ENCODE measurements at places on chromosomes 16 and 17. TPM values are rescaled to one million over a fixed set of nuclear protein-coding genes. Genes with fewer than 3 reads are reported as not detected.

DNA sequence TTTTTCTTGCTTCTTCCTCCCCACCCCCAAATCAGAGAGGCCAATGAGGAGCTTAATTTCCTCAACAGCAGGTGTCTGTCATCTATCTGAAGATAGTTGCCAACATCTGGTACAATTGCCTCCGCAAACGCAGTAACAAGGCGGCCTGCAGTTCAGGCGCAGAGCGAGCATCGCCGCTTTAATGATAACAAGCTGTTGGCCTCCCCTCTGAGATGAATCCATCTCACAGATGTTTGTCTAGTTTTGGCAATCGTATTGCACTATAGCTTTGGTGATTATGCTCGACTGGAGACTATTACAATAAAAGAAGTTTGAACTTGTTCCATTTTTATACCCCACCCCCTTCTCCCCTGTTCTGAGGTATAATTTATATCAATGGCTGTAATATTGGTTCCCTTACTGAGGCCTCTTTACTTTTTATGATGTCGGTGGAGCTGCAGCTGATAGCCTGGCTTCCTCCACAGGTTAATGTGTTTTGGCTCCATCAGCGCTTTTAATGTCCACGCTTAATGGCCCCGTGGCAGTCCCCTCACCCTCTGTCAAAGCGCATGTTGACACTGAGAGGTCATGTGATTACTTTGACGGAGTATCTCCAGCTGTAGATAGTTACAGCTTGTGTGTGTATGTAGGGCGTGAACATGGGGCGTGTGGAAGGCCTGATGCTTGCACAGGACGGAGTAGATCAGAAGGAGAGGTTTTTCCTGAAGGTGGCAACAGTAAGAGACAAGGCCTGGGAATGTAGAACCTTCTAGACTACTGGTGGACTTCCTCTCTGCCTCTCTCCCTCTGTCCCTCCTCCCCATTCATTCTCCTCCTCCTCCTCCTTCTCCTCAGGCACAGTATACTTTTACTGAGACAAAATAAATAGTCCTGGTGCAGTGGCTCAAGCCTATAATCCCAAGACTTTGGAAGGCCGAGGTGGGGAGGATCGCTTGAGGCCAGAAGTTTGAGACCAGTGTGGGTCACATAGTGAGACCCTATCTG lies 164.7 kb downstream of the MSI2 start:
- no peak for DNase-seq

DNA sequence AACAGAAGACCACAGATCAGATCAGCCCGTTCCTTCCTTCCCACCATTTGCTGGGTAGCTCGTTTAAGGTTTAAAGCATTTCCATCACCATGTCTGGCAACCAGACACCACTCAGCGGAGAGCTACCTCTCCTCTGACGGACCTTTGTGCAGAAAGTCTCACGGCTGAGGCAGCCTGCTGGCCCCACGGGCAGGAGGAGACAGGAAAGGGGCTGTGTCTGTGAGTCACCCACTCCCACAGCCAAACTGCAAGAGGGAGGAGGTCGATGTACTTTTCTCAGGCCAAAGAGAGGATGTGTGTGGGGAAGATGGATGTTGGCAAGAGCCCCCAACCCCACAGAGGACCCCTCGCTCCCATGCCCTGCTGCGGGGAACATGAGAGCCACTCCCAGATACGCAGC lies 92.1 kb downstream of the ZNF423 start:
- DNase-seq: no peak

DNA sequence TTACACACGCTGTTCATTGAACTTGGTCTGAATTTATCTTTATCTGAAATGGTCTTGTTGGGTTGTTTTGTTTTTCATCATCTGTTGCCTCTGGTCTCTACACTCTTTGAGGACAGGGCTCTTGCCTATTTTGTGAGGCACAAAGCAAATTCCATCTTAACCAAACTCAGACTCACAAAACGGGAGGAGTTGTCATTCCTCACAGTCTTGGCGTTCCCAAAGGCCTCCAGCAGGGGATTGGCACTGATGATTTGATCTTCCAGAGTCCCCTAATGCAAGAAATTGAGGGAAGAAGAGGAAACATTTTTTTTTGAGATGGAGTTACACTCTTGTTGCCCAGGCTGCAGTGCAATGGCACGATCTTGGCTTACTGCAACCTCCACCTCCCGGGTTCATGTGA lies 8.7 kb downstream of the MYH3 start:
- no peak for DNase-seq

DNA sequence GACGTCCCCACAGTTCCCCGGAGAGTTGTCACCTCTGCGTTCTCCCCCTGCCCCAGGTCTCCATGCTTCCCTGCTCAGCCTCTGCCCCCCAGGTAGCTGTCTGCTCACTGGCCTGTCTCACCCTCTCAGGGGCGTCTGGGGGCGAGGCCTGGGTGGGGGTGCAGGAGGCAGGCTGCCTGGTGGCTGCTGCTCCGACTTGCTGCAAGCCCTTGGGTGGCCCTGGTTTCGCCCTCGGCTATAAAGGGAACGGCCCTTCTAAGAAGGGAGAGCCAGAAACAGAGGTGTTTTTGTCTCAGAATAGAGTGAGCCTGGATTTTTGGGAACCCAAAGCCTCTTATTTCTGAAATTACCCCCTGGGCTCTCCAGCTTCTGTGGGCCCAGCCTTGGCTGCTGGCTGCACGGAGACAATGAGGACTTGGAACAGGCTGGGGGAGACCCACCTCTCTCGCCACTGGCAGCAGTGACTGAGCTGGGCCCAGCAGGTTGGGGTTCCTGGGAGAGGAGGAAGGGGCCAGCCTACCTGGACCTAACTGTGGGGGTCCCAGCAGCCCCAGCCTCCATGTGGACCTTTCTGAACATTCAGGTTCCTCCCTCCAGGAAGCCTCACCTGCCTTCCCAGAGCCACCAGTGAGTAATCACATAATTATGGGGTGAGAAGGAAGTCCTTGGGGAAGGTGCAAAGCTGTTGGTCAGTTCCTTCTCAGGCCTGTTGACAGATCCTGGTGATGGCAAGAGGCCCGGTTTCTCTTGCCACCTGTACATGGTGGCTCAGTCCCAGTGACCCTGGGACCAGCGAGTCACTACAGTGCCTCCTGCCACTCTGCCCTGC lies 15.5 kb upstream of the SPNS2 start:
- DNase-seq: no peak

- no peak for DNase-seq
These were observed 19.2 kb upstream of the MEIOC start for GRCh38 chr17:44637066-44637465.

DNA sequence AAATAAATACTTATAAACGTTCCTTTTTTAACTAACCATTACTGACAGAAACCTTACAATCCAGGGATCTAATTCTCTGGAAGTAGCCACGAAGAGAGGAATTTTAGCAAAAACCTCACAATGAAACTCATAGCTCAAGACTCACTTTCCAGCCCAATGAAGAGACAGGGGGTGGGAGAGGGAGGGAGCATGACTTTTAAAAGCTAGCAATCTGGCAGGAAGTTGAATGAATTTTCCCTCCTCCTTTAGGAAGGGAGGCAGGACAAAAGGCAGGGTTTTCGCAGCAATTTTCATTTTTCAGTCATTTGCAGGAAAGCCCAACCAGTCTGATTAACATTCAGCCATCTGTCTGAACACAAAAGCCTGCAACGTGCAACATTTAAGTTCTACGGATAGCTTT lies 381.5 kb upstream of the PSMD7 start:
- no peak for DNase-seq

GRCh38 chr17:35468475-35468874 lies 19.9 kb upstream of the SLFN13 start:
- no peak for DNase-seq

SLC6A4 gene
- total RNA-seq: not detected

DNA sequence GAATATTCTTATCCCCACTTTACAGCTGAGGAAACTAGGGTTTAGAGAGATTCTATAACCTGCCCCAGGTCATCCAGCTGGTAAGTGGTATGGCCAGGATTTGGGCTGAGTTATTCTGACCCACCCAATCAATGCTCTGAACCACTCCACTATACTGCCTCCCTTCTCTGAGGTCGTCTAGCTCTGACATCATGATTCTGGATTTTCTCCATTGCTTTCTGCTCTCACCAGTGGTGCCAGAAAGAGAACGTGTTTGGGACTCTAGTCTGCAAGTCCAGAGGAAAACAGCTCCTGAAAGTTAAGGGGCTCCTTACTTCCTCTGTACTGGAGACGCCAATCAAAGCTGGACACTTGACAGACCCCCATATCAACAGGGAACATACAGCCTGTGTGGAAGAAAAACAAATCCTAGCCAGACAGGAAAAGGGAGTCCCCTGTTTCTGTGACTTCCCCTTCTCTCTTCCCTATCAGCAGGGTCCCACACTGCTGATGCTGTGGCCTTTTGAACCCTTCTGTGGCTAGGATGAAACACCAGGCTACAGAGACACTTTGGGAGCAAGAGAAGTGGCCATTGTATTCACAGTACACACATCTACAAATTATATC lies 6.0 kb upstream of the EZH1 start:
- DNase-seq: no peak

- no peak for DNase-seq
These were observed 1.2 kb upstream of the DPH1 start for GRCh38 chr17:2028737-2029136.

DNA sequence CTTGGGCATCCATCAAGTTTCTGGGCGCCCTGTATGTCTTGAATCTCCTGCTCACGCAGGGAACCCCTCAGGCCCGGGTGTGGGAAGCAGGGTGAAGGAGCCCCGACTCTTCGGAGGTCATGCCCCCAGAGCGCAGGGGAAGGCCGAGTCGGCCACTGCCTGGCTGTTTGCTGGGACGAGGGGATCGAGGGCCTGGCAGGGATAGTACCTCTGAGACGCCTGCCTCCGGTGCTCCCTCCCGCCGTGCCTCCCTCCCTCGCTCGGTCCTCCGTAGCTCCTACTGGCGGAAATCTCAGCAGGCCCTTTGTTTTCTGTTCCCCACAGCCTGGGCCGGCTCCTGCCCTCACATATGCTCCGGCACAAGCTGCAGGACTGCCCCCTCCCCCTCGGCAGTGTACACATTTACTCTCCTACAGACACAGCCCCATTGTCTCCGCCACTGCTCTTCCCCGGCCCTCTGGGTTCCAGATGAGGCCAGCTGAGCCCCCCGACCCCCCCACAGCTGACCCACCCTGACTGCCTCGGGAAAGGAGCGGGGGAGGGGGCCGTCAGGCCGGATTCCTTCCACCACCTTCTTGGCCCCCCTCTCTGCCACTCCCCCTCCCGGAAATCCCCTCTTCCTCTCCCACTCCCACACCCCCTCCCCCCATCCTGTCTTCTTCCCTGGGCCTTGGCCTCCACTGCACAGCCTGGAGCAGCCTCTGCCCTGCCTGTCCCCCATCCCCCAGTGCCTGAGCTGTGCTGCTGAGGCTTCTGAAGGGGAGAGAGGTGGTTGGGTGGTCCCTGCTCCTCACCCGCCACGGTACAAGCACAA lies 1.4 kb downstream of the TRAF4 start:
- DNase-seq: peak; percentile 62

UMOD gene
- not detected for total RNA-seq

GRCh38 chr16:17696616-17697015 lies 225.9 kb upstream of the XYLT1 start:
- DNase-seq: no peak

DNA sequence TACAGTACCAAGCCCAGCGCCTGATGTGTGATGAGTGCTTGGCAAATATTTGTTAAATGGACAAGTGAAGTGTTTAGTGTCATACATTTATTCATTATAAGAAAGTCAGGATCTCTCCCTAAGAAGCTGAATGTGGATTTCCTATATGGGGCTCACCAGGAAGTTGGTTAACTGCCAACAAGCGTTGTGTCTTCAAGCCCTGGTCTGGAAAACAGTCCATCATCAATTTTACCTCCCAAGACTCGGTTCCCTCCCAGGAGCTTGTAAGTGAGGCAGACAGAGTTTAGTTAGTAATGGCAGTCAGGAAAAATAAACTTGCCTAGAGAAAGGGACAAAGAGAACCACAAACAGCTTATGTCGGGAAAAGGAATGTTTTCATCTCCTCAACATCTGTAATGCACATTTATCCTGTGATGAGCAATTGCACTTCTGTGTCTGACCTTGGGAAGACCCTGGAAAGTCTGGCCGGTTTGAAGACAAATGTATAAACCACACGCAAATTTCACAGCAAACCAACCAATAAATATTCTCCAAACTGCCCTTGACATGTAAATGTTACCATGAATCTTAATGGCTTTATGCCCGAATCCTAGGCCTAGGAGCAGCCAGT lies 28.3 kb downstream of the C16orf95 start:
- DNase-seq: peak; percentile 73

GRCh38 chr17:68498479-68499326 lies 13.5 kb upstream of the PRKAR1A start:
- no peak for DNase-seq

DNA sequence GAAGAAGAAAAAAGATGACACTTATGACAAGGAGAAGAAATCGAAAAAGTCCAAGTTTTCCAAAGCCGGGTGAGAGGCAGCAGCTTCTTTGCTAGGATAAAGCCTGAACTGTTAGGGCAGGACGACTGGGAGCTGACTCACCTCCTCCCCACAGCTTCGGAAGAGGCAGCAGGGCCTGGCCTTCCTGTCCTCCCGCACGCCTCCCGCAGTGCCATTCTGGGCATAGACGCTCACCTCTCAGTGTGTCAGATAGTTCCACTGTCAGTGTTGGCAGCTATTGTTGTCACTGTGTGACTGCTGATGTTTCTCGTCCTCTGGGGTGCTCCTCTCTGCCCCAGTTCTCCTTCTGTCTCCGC lies 12.6 kb downstream of the UBN1 start:
- DNase-seq: no peak

KRT28 gene
- total RNA-seq: not detected
